ENCODE measurements at places on chromosomes 7 and 10.

DNA sequence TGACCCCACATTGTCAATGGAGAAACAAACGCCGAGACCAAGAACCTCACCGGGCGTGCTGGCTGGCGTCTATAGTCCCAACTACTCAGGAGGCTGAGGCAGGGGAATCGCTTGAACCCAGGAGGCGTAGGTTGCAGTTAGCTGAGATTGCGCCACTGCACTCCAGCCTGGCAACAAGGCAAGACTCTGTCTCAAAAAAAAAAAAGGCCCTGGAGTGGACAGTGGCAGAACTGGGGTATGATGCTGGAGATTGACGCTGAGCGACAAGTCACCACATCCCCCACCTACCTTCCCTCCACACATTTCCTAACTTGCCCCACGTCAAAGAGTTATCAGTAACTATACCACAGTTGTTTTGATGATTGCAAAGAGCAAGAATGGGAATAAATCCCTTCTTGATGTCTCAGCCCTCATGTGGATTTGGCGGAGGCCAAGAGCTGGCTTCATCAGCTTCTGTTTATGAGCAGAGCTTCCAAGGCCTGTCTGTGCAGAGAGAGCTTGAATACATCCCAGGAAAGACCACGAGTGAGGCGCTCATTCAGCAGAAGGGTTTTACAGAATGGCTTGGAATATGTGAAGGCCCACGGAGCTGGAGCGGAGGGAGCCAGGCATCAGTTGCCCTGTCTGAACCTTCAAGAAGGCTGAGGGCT, 28.0 kb upstream of the TNS3 start:
- no peak for DNase-seq

GRCh38 chr7:44964831-44965440, 13.9 kb downstream of the MYO1G start:
- no peak for DNase-seq

GRCh38 chr7:27196287-27196767, 3.6 kb downstream of the HOXA13 start:
- DNase-seq: peak; percentile 57

DNA sequence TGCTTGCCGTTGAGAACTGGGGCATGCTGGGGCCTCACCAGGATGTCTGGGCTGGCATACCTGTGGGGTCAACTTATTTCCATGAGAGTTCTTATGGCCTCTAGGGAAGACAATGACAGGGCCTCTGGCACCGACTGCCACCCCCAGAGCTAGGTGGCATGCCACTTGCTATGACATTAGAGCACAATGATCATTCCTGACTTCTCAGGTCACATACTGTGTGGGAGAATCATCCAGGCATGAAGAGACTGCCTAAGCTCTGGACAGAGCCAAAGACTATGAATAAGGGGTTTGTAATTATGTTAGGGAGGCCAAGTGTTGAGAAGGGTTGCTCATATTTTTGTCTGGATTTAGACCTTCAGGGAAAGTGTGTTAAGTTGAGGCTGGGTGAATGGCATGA, 97.5 kb downstream of the PTPN20 start:
- no peak for DNase-seq

DNA sequence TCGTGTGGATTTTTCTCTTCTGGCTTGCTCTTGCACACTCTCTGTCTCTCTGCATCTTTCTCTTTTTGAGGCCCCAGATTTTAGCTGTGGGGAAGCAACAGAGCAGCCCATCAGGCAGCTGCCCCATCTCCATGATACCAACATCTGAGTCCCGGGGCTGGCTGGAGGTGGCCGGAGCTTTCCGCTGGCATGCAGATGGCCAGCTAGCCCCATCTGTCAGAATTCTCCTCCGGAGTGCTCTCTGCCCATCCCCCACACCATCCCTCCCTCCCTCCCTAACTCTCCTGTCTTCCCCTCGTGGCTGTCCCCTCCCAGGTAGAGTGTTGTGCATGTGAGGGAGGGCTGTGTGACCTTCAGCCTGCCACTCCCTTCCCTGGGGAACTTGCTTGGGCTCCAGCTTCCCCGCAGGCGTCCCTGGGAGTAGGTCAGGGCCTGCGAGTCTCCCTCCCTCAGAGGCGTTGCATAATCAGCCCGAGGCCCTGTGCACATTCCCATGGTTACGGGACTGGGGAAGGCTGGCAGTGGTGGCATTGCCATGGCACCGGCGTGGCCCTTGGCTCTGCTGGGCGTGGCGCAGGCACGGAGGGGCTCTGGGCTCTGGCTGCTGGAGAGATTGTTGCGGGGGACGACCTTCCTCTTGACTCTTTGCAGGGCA, 24.7 kb downstream of the GHRHR start:
- no peak for DNase-seq

- no peak for DNase-seq
Measured at GRCh38 chr7:159165352-159165751, 20.7 kb upstream of the VIPR2 start.

- DNase-seq: no peak
Measured at GRCh38 chr10:127526161-127526560, 22.9 kb upstream of the NPS start.

GRCh38 chr7:50153148-50153547, 60.1 kb upstream of the ZPBP start:
- no peak for DNase-seq

GRCh38 chr10:31171402-31172083, 139.9 kb upstream of the ZNF438 start:
- DNase-seq: no peak

DNA sequence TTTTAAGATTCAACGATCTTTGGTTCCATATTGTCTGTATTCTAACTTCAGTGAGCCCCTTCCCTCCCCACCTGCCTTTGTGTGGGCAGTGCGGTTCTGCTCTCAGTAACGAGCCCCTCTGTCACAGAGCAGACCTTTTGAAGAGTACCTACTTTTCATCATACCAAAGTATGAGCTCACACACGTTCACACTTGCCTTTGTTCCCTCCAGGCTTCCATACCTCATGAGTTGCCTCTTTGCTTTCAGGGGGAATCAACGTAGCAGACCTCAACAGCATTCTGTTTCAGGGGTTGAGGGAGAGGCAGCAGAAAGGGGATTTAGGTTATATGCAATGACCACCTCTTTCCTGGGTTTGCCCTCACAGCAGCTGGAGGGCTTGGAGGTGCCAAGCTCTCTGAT, 211.4 kb upstream of the MDFIC start:
- no peak for DNase-seq

GRCh38 chr7:110534241-110534931, 556.5 kb upstream of the LRRN3 start:
- DNase-seq: no peak

GRCh38 chr10:12625393-12626023, 276.2 kb downstream of the CAMK1D start:
- no peak for DNase-seq

DNA sequence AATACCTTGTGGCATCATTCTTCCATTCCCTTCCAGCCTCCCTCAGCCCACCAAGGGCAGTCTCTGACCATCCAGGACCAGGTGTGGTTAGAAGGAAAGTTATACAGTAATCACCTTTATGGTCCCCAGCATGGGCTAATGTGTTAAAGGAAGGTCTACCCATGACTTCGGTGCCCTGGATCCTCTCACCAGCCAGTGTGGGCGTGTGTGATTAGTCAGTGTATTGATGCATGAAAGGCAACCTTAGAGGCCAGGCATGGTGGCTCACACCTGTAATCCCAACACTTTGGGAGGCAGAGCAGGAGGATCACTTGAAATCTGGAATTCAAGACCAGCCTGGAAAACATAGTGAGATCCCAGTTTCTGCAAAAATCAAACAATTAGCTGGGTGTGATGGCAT, 88.9 kb downstream of the APBB1IP start:
- DNase-seq: no peak

- no peak for DNase-seq
Measured at GRCh38 chr10:61753453-61753852, 90.7 kb downstream of the CABCOCO1 start.

- DNase-seq: no peak
Measured at GRCh38 chr7:138233189-138233588, 156.9 kb downstream of the AKR1D1 start.

- no peak for DNase-seq
Measured at GRCh38 chr10:11326241-11326640, 285.2 kb downstream of the USP6NL start.

- DNase-seq: no peak
Measured at GRCh38 chr7:24835643-24836042, 78.4 kb upstream of the GSDME start.

- no peak for DNase-seq
Measured at GRCh38 chr7:25002786-25003185, 22.8 kb upstream of the OSBPL3 start.

- no peak for DNase-seq
Measured at GRCh38 chr10:48651839-48652238, 32.8 kb upstream of the WDFY4 start.

GRCh38 chr7:55481155-55481554, 91.1 kb downstream of the VOPP1 start:
- DNase-seq: no peak

- DNase-seq: no peak
Measured at GRCh38 chr10:129560361-129560760, 93.3 kb downstream of the MGMT start.

DNA sequence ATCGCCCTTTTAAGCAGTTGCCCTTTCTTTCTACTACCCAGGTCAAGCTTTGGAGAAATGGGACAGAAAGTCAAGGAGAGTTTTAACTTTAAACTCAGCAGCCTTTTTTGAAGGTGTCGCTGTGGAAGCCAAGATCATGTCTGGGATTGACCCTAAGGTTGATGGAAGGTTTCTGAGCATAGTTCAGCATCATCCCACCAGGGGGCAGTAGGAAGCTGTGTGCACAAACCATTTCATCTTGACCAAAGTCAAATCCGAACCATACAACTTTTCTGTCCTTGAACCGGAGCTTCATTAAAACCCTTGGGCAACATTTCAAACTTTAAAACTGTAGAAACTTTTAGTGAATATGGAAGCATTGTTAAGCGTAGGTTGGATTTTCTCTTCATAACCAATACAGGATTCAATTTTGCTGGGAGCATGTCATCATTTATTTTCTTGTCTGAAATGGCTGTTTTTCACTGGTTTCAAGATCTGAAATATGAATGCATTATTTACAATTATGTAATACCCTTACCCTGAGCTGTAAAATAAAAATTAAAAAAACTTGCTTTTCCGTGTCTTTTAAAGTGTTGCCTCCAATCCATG, 214.4 kb upstream of the KIAA1217 start:
- peak; percentile 45 for DNase-seq

DNA sequence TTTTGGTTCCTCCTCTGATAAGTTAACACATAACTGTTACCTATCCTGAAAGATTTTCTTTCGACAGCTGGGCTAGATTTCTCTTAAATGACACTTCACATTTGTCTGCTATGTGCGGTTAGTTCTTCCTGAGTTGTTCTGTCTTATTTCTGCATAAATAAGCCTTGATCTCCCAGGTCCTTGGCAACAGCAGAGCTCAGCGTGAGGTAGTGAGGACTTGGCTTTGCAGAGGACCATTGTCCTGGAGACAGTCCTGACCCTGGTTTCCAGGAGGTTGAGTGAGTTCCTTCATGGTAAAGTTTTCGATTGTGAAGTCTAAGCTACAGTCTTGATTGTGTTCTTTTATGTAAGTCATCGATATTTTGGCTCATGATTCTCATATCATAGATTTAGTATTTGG, 23.7 kb downstream of the SND1 start:
- no peak for DNase-seq
